GM18507 (cell line): ENCODE measurements at places on chromosomes 16 and 17.

DNA sequence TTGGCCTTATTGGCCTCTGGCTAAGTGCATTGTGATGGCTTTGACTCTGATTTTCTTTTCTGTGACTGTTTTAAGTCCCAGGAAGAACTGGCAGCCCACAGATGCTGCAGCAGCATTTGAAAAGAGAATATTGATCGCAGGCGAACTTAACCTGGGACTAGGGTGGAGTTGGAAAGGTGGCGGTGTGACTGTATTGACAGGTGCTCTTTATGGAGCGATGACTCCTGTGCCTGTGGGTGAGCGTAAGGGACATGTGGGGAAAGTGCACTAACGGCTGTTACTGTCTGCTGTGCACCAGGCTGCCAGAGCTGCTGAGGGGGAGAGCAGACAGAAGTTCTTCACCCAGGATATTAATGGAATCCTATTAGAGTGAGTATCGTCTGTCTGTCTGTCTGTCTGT, 21.3 kb downstream of the UBN1 start:
- DNase-seq = no peak

GRCh38 chr17:63826468-63827001, 696 bp upstream of the PSMC5 start:
- no peak for DNase-seq

- no peak for DNase-seq
These were observed 89.7 kb downstream of the ZNF423 start for GRCh38 chr16:49766225-49766624.

DNA sequence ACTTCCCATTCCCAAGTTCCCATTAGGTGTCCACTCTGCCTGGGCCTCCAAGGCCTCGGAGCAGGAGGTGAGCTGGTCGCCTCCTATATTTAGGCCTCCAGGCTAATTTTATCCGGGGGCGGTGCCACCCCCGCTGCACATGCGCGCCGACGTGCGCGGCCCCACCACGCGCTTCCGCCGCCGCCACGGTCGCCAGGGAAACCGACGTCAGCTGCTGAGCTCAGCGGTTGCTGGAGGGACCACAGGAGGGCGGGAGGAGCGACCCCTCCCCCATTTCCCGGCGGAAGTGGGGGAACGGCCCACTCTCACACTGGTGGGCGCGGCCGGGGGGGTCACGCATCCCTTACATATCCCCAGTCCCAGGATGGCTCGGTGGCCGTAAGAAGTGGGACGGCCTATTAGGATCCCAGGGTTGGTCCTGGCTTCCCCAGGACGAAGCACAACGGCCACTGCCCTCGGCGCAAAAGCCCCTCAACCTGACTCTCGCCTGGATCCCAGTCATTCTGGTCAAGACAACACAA, 1.0 kb downstream of the PER1 start:
- DNase-seq = peak; percentile 83

DNA sequence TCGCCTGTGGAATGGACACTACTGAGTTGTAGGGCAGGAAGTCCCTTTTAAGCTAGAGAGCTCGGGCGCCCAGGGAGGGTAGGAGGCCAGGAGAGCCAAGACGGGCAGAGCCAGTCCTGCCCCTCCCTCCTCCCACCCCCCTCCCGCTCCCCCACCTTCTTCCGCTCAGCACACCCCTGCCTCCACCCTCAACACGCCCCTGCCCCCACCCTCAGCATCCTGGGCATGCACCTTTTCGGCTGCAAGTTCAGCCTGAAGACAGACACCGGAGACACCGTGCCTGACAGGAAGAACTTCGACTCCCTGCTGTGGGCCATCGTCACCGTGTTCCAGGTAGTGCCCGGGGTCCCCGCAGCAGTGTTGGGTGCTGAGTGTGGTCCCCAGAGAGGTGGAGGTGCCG, 18.3 kb downstream of the TPSG1 start:
- DNase-seq = no peak

DNA sequence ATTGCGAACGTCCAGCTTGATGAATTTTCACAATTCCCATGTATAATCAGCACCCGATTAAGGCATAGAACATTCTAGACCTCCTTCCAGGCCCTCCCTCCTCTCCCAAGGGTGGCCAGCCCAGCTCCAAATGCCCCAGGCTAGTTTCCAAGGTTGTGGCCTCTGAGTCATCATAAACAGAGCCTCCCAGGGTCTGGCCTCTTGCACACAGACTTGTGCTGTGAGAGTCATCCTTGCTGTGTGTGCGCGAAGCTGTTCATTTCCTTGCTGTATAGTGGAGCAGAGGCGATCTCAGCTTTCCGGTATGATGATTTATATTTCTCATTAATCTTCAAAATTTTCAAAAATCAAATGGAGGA, 20.5 kb upstream of the JPH3 start:
- DNase-seq = no peak

DNA sequence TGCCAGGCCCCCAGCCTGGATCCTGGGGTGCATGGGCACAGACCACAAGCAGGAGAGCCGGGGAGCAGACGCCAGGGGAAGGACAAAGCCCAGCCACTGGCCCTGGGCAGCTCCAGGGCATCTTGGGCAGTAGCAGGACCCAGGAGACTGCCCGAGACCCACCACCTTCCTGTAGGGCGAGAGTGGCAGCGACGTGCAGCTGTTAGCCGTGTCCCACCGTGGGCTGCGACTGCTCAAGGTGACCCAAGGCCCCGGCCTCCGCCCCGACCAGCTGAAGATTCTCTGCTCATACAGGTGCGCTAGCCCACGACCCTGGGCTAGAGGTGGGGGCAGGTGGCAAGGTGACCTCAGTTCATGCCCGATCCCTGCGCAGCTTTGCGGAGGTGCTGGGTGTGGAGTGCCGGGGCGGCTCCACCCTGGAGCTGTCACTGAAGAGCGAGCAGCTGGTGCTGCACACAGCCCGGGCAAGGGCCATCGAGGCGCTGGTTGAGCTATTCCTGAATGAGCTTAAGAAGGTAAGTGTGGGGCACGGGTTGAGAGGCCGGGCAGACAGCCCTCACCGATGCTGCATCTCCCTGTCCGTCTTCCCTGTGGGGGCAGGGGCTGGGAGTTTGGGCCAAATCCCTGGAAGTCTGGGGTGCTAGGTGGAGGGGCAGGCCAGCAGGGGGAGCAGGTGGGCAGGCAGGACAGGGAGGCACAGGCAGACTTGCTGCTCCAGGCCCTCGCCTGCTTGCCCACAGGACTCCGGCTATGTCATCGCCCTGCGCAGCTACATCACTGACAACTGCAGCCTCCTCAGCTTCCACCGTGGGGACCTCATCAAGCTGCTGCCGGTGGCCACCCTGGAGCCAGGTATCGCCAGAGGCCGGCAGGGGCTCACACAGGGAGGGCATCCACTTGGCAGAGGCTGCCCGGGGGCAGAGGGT, 13.5 kb upstream of the SMIM5 start:
- DNase-seq = no peak

GRCh38 chr16:4419402-4419959, 3.1 kb upstream of the CORO7 start:
- DNase-seq = no peak

DNA sequence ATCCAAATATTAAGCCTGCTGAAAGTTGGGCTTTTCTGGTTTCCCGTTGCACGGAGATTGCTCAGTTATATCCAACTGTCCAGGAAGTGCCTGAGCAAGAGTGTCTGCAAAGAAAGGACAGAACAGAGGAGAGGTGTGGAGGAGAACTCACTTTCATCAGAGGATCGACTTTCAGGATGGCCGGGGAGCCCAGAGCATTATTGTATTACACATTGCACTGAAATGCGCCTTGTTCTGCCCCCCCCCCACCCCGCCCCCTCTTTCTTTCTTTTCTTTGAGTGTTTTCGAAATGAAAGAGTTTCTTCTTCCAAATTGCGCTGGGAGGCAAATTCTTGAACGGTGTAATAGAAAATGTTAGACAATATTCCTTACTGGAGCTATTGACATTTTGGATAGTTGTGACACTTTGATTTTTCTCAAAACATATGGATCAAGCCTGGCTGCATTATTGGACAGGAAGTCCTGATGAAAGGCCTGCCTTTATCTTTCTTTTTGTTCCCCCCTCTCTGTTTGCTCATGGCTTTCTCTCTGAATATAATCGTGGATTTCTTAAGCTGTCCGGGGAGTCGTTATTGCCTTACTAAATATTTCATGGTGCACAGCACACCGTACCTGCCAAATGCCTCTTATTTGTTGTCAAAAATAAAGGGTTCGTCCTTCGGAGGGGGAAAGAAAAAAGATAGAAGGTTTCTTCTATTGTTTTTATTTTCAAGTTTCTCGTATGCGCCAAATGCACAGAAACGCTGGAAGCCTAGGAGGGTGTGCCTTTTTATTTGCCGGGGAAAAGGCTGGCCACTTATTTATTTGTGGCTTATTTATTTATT, 110.8 kb downstream of the IRX3 start:
- DNase-seq = no peak

DNA sequence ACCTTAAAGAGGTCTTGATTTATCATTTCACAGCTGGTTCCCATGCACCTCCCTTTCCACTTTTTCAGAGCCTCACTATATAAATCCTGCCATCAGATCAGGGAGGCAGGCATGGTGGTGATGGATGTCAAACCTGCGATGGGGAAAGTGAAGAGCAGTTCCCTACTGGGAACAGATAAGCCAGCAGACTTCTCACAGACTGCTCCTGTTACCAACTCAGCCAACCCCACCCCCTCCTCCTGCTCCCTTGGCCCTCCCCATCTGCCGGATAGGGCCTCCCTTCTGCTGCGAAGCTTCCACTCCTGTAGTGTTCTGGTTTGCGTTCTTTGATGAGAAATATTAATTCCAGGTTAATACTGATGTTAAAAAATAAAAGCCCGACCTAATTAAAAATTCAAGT, 232.1 kb downstream of the STX8 start:
- no peak for DNase-seq

DNA sequence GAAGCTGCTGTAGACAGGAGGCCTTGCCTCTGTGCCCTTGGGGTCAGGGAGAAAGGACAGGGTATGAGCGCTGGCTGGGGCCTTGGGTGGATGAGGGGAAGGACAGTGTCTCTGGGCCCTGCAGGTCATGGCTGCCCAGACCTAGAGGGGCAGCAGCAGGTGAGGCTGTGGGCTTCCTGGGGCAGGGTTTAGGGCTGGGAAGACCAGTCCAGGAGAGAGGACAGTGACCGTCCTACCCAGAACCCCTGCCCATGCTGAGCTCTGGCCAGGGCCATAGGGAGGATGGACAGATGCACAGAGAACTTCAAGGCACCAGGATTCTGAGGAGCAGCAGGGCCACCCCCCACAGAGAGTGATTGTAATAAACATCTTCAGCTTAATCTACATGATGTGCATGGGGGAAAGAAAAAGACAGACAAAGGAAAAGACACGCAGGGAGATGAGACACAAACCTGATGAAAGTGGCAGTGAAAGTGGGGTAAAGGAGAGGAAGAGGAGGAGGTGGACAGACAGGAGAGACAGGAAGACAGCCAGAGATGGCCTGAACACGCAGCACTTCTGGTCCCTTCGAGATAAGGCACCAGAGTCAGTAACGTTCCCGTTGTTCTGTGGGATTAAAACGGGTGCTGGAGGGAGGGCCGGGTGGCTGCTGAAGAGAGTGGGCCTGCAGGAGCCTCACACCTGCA, 17.5 kb downstream of the FLOT2 start:
- DNase-seq = no peak

DNA sequence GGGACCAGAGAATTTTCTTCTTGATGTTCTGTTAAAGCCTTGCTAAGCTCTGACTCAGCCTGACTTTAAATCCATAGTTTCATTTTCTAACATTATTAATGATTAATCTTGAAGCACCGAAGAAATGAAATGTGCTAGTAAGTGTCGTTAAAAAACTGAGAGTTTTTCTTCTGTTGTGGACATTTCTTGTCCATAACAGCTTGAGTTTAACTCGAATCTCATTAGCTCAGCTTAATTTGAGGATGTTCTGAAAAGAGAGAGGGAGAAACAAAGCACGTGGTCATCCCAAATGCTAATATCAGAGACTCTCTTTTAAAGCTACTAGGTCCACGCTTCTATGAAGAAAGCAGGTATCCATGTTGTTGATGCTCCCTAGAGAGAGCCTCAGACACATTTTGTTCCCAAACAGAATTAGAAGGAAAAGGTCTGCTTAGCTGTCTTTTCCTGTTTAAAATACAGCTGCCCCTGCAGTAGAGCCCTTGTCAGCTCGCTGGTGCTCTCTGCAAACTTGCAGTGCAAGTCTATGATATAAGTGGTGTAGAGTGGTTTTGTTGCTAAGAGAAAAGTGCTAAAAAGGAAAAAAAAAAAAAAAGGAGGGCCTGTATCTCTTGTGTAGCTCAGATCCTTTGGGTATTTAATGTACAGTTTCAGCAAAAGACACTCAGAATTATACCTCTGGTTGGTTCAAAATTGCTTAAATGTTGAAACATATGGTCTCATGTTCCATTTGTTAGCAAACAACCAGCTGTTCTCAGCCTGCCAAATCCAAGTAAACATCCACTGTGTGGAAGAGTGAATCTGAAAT, 191.1 kb upstream of the TBX2 start:
- no peak for DNase-seq

- no peak for DNase-seq
These were observed 1.6 kb downstream of the ASIC2 start for GRCh38 chr17:33291248-33292200.

GRCh38 chr17:34255381-34255732, 272 bp downstream of the CCL2 start:
- DNase-seq = no peak

DNA sequence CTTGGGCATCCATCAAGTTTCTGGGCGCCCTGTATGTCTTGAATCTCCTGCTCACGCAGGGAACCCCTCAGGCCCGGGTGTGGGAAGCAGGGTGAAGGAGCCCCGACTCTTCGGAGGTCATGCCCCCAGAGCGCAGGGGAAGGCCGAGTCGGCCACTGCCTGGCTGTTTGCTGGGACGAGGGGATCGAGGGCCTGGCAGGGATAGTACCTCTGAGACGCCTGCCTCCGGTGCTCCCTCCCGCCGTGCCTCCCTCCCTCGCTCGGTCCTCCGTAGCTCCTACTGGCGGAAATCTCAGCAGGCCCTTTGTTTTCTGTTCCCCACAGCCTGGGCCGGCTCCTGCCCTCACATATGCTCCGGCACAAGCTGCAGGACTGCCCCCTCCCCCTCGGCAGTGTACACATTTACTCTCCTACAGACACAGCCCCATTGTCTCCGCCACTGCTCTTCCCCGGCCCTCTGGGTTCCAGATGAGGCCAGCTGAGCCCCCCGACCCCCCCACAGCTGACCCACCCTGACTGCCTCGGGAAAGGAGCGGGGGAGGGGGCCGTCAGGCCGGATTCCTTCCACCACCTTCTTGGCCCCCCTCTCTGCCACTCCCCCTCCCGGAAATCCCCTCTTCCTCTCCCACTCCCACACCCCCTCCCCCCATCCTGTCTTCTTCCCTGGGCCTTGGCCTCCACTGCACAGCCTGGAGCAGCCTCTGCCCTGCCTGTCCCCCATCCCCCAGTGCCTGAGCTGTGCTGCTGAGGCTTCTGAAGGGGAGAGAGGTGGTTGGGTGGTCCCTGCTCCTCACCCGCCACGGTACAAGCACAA, 1.4 kb downstream of the TRAF4 start:
- no peak for DNase-seq

DNA sequence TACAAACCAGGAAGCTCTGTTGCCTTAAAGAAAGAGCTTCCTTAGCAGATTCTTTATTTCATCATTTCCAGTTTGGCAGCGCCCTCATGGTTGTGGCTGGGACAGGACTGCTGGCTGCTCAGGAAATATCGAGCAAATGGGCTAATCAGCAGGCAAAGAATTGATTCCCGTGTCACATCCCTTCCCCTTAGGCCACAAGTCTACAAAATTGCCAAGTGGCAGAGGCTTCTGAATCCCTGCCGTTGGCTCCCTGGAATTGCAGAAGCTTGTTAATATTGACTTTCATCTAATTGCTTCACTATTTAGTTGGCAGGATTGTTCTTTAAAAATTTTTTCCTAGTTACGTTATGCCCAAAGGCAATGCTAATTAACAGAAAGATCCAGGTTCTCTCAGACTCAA, 456.3 kb upstream of the ERCC4 start:
- no peak for DNase-seq
